Esophagus muscularis mucosa (tissue), 4 donors: ENCODE measurements at places on chromosomes 4 and X.

DNA sequence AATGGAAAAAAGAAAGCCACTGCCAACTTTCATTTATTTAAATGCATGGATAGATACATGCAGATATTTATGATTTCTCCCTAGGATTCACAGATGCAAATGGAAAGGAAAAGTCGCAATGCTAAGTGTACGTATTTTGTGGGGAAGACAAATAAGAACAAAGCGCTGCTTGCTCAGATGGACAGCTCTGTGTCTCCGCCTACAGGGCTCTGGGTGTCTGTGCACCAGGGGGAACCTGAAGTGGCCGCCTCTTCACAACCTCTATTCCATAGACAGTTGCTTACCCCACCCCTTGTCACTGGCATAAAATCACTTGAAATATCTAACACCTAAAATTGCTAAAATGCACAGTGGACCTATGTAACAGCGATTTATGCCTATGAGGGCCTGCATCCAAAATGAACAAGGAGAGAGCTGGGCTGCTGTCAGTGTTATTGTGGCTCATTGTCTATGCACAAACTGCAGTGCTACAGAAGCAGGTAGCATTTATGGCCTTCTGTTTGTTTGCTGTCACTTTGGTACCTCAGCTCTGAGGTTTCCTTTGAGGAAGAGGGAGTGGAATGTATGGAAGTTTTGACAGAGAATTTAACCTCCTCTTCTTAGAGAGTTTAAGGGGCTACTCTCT lies 58.6 kb upstream of the PAGE1 start:
- no peaks in the 10 kb centered on the region for H3K36me3 ChIP-seq
- no peak overlapping the region for H3K27ac ChIP-seq
- H3K4me1 ChIP-seq: no peaks in the 10 kb centered on the region
- DNase-seq: no peak
- H3K27me3 ChIP-seq: no peaks in the 10 kb centered on the region
- H3K4me3 ChIP-seq: no peak overlapping the region

DNA sequence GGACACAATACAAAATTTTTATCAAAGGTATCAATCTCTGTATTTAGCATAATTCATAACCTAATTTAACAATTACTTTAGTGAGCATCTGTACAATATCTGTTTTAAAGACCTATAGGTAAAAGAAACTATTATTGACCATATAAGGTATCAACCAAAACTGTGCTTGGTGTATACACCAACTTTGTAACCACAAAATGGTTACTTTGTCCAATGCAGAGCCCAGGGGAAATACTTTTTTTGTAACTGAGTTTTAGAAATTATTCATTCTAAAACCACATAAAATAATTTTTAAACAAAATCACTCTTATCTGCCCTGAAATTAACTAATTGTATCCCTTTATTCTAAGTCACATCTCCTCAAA lies 5.0 kb downstream of the CXXC4 start:
- no peak for DNase-seq
- H3K4me1 ChIP-seq: peaks cover 47% of the 10 kb centered on the region
- H3K27me3 ChIP-seq: no peaks in the 10 kb centered on the region
- no peak overlapping the region for H3K4me3 ChIP-seq

- H3K36me3 ChIP-seq: no peaks in the 10 kb centered on the region
- H3K4me1 ChIP-seq: no peaks in the 10 kb centered on the region
- H3K4me3 ChIP-seq: no peak overlapping the region
- no peak for DNase-seq
These were observed 46.8 kb downstream of the ZNF141 start for GRCh38 chr4:384311-385010.

DNA sequence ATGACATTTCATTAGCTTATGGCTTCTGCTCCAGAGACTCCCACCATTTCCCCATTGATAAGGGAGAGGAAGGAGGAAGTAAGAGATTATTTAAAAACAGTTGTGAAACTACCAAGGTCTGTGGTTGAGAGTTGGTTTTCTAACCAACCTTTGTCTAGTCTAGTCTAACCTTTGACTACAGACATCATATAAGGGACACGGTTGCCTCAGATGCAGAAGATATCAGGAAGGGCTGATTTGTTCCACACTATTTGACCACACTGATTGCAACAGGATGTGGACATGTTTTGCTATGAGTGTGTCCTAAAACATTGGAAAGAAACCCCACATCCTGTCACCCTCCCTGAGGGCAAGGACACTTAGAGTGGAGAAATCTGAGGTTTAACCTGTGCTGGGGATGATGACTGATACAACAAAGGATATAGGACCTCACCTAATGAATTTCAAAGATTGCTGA lies 53.0 kb downstream of the COQ2 start:
- DNase-seq: no peak
- no peaks in the 10 kb centered on the region for H3K27me3 ChIP-seq
- no peak overlapping the region for H3K27ac ChIP-seq
- H3K4me1 ChIP-seq: no peaks in the 10 kb centered on the region
- peaks cover 3% of the 10 kb centered on the region for H3K36me3 ChIP-seq
